ENCODE measurements at places on chromosomes 5 and 9. TPM values are rescaled to one million over a fixed set of nuclear protein-coding genes. Genes with fewer than 3 reads are reported as not detected.

- no peaks in the 10 kb centered on the region for H3K27me3 ChIP-seq
- no peak overlapping the region for H3K4me3 ChIP-seq
- peaks cover 3% of the 10 kb centered on the region for H3K36me3 ChIP-seq
- no peak for DNase-seq
- peaks cover 41% of the 10 kb centered on the region for H3K4me1 ChIP-seq
- H3K27ac ChIP-seq = no peak overlapping the region
Observed at GRCh38 chr5:154364771-154365170, 81.0 kb upstream of the SAP30L start.

The FRRS1L gene
- not detected for total RNA-seq

GRCh38 chr9:115109486-115109885, 8.5 kb downstream of the TNC start:
- peaks cover 27% of the 10 kb centered on the region for H3K4me1 ChIP-seq
- no peaks in the 10 kb centered on the region for H3K36me3 ChIP-seq
- H3K4me3 ChIP-seq = no peak overlapping the region

The PHYHD1 gene
- 2.0 TPM for total RNA-seq

The TPRN gene
- 13.4 TPM for total RNA-seq

- peaks cover 7% of the 10 kb centered on the region for H3K36me3 ChIP-seq
- no peak for DNase-seq
- H3K4me3 ChIP-seq = no peak overlapping the region
Observed at GRCh38 chr9:100066539-100066938, 32.3 kb downstream of the ERP44 start.

- peaks cover 30% of the 10 kb centered on the region for H3K36me3 ChIP-seq
- H3K4me3 ChIP-seq = no peak overlapping the region
- no peak overlapping the region for H3K27ac ChIP-seq
- DNase-seq = no peak
- H3K27me3 ChIP-seq = no peaks in the 10 kb centered on the region
Observed at GRCh38 chr9:127664678-127665507, 41.9 kb upstream of the CFAP157 start.

DNA sequence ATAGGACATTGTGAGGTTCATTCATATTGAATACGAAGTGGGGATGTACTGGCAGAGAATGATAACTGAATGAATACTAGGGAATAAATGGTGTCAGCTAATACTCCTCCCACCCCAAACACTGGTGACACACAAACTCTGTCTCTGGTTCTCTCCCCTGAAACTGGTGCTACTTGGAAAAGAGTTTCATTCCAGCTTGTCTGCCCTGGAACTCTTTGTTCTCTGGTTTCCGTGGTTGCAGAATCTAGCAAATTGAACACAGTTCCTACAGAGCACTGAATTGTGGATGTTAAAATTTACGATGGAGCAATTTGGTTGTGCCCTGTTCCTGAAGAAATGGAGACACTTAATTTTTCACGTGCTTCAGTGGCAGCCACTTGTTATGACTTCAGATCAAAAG, 181.7 kb downstream of the KCTD16 start:
- H3K4me3 ChIP-seq = no peak overlapping the region
- H3K4me1 ChIP-seq = no peaks in the 10 kb centered on the region
- no peaks in the 10 kb centered on the region for H3K27me3 ChIP-seq
- DNase-seq = no peak
- no peak overlapping the region for H3K27ac ChIP-seq
